ENCODE measurements at places on chromosomes 7 and 10.
A peak's percentile ranks its signal among the peaks of the same experiment; 100 is the strongest.

GRCh38 chr10:17742918-17743317 is 9.1 kb upstream of the TMEM236 start:
- DNase-seq = peak; percentile 54

DNA sequence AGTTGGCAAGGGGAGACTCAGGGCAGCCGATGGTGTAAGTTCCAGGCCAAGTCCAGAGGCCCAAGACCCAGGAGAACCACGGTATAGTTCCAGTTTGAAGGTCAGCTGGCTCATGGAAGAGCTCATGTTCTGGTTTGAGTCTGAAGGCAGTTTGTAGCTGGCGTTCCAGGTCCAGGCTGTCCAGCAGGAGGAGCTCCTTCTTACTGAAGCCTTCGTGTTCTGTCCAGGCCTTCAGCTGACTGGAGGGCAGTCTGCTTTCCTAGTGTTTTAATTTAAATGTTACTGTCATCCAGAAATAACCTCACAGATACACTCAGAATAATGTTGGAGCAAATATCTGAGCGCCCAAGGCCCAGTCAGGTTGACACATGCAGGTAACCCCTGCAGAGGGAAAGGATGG is 4.2 kb downstream of the SUN1 start:
- DNase-seq = peak; percentile 50

GRCh38 chr10:22606164-22606614 is 108.2 kb downstream of the PIP4K2A start:
- DNase-seq = peak; percentile 67

- peak; percentile 81 for DNase-seq
These were observed 3.7 kb downstream of the NRP1 start for GRCh38 chr10:33330543-33331378.

GRCh38 chr10:118753331-118754228 is 1.2 kb downstream of the CACUL1 start:
- DNase-seq = no peak

- DNase-seq = no peak
These were observed 17.2 kb upstream of the FGFR2 start for GRCh38 chr10:121615435-121615793.

DNA sequence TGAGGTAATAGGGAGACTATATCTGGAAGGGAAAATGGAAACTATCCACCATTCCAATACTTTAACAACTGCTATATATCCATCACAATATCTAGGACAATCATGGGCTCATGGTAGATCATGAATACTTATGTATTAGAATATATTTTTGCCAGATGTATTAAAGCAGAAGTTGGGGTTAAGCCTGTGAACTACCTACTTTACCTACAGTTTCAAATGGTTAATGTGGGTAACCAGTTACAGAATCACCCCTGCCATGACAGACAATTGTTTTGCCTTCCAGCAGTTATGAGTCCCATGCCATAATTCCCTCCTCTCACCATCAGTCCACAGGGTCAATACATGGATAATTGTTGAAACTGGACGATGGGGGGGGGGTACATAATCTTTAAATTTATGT is 29.9 kb upstream of the RAPGEF5 start:
- DNase-seq = no peak

DNA sequence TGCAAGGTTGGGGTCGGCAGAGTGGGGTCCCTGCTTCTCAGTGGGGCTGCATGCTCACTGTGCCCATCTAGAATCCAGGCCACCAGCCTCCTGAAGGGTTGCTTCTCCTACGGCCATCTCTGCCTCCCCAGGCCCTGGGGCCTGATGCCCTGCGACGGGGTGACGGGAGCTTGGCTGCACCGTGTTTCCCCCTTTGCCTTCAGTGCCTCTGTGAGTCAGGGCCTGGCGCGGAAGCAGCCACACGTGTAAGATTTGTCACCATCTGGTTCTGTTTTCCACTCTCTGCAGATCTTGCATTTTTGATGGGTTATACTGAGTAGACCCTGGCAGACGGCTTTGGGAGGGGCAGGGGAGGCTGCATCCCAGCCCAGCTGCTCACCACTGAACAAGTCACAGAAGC is 7.2 kb downstream of the ADAMTS14 start:
- DNase-seq = no peak

GRCh38 chr10:88437411-88437810 is 145.7 kb downstream of the RNLS start:
- no peak for DNase-seq

DNA sequence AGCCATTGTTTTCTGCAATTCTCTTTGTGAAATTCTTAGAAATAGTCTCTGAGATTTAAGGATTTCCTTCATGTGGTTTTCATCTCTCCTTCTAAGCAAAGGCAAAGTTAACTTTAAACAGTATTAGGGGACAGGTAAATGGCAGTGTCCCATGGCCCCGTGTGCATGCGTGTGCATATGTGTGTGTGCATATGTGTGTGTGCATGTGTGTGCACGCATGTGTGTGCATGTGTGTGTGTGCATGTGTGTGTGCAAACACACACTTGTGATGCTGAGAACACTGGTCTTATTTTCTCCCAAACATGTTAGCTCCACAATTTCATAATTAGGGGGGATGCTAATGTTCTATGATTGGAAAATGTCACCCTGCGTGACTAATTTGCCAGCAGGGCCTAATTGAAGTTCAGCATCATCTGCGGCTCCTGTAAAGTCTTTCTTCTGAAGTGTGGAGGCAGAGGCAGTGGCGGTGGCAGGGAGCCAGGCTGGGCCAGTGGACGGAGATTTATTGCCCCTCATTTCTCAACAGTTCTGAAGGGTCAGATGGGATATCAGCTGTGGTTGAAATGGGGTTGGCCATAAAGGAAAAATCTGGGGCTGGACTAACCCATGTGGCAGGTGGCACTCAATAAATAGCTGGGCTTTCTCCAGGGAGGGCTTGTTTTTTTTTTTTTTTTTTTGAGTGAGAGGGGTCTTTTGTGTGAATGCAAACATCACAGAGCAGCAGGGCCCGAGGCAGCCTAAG is 289.3 kb upstream of the PODXL start:
- no peak for DNase-seq

DNA sequence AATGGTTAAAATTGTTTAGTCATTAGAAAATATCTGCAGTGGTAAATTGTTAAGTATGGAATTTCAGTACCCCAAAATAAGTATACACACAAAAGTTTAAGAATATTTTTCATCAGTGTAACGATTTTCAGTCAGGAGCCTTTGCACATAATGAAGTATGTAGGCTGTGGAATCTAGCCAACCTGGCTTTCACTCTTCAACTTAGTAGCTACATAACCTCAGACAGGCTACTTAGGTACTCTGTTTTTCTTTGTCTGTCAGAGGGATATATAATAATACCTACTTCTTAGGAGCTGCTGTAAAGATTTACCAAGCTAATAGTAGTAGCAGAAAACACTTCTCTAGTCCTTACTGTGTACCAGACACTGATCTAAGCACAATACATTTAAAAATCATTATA is 137.5 kb downstream of the ZEB1 start:
- DNase-seq = no peak

- no peak for DNase-seq
These were observed 3.1 kb upstream of the HOXA4 start for GRCh38 chr7:27133409-27134231.

GRCh38 chr10:76769582-76769981 is 868.0 kb downstream of the KCNMA1 start:
- DNase-seq = no peak

DNA sequence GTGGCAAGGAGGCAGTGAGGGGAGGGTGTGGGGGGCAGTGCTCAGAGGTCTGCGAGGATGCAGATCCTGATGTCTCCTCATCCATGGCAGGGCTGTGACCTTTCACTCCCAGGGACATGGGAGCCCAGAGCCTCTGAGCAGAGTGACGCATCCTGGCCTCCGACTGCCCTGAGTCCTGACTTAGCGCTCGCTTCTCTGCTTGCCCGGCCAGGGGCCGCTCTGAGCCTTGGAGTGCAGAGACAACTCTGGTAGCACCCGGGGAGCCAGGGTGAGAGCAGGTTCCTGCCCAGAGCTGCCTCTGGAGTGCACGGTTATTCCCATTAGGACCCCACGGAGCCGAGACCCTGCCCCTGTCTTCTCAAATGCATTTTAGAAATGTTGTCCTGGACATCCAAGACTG is 188.0 kb downstream of the TCERG1L start:
- no peak for DNase-seq

DNA sequence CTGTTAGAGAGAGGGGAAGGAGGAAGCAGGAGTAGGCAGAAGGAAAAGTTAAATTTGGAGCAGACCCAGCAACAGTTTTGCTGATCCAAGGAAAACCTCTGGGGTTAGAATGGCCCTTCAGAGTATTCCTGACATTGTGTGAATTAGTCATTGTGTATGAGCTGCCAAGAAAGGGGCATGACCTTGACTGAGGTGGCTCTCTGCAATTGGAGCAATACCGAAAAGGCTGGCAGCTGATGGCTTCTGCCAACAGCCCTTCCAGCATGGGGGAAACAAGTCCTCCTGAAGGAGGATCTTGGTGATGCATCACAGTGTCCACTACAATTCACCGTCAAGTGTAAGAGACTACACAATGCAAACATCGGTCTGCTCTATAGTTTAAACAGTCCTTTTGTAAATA is 20.6 kb upstream of the WASL start:
- peak; percentile 87 for DNase-seq

- DNase-seq = no peak
These were observed 12.1 kb upstream of the STK17A start for GRCh38 chr7:43570688-43571365.

DNA sequence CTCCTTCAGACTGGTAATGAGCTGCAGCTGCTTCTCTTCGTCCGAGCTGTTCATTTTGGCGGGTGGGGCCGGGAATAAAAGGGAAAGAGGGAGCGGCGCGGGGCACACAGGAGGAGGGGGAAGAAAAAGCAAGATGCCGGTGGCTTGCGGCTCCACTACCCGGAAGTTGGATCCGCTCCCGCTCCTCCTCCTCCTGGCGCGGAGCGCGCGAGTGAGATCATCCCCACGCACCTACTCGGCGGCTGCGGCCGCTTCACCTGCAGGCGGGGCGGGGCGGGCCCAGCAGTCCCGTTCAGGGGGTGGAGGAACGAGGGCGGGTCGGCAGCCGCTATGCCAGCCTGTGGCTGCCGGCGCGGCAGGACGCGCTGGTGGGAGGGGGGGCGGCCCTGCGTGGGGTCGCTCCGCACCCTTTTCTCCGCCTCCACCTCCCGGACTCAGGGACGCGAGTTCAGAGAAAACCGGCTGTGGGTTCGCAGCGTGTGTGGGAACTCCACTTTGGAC is at the start of gene SHTN1:
TSS of gene SHTN1 (minus strand) at position 162 of the 501 bp plus-strand sequence. CDS start at position 54, 108 bp downstream.
- peak; percentile 89 for DNase-seq

GRCh38 chr10:77892761-77893160 is 33.8 kb downstream of the DLG5 start:
- no peak for DNase-seq

DNA sequence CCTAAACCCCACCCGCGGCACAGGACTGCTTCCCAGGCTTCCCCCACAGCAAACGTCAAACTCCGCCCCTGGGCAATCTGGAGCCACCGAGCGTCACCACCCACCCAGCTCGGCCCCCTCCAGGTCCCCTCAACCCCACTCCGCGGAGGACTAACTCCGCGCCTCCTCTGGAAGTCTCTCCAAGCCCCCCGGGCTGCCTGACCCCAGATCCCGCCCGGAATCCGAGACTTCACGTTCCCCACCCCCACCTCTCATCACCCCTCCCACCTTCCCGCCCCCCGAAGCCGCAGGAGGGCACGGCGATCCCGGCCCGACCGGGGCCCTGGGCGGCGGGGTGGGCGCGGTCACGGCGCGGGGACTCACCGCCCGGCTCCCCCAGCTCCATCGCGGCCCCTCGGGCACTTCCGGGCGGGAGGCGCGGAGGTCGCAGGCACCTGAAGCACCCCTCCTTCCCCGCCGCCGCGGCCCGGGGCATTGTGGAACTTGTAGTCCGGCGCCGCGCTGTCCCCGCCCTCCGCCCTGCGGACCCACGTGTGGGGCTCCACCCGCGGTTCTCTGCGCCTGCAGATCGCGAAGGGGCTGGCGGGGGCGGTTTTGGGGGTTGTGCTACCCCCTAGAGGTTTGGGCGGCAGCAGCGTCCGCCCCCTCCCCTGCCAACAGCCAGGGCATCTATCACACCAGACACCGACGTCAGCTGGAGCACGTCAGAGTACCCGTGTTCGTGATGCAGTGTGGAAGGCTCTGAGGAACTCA is at the start of gene TMUB1:
TSS of gene TMUB1 (minus strand) at position 423 of the 753 bp plus-strand sequence. CDS start 930 bp downstream, outside the sequence.
- DNase-seq = peak; percentile 71

Measured in ACHN (cell line).